ENCODE measurements at places on chromosomes 7 and 10.

DNA sequence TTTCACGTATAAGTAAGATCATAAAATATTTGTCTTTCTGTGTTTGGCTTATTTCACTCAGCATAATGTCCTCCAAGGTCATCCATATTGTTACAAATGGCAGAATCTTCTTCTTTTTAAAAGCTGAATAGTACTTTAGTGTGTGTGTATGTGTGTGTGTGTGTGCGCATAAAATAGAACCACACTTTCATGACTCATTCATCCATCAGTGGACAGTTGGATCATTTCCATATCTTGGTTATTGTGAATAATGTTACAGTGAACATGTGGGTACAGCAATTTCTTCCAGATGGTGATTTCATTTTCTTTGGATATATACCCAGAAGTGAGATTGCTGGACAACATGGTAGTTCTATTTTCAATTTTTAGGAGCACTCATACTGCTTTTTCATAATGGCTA, 622.4 kb downstream of the NRG3 start:
- DNase-seq = no peak

DNA sequence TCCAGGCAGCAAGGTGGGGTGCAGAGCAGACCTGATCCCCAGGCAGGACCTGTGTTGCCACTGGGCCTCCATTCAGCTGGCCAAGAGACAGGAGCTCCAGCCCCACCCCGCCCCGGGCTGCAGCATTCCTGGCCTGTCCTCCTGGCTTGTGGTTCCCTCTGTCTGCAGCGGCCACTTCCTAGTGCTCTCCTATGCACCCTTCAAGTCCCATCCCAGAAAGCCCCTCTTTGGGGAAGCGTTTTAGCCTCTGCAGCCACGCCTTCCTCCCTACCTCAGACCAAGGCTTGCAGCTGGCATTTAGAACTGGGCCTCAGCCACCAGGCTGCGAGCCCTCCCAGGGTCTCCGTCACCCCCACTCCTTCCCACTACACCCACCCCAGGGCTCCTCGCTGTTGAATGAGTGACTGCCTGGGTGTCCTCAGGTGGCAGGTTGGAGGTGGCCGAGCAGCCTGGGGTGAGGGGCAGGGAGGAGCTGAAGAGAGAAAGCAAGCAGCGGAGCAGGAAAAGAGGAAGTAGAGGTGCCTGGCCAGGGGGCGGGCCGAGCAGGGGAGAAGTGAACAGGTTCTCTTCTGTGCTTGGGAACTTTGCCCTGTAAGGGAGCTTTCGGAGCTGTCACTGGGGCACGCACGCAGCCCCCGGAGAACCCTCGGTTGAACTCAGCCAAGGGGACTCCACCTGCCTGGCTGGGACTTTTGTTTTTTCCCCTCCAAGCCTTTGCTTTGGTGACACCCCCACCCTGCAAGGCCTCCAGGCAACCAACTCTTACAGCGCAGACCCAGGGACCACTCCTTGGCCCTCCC, 109.1 kb upstream of the TNRC18 start:
- DNase-seq = peak; percentile 75

DNA sequence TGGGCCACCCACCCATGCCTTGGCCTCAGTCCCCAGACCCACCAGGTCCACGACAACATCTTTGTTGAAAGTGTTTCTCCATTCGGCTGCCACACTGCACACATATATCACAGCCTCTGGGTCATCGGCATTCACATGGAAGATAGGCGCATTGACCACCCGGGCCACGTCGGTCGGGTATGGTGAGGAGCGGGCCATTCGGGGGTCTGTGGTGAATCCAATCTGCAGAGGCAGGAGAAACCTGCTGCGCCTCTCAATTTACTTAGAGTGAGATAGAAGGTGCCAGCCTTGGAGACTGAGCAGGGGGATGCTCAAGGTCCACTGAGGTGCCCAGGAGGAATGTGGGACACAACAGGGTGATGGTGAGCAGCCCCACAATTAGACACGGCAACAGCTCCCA, 16.4 kb downstream of the OGDHL start:
- DNase-seq = no peak

GRCh38 chr7:129271500-129272355, 46.9 kb downstream of the AHCYL2 start:
- DNase-seq = no peak

DNA sequence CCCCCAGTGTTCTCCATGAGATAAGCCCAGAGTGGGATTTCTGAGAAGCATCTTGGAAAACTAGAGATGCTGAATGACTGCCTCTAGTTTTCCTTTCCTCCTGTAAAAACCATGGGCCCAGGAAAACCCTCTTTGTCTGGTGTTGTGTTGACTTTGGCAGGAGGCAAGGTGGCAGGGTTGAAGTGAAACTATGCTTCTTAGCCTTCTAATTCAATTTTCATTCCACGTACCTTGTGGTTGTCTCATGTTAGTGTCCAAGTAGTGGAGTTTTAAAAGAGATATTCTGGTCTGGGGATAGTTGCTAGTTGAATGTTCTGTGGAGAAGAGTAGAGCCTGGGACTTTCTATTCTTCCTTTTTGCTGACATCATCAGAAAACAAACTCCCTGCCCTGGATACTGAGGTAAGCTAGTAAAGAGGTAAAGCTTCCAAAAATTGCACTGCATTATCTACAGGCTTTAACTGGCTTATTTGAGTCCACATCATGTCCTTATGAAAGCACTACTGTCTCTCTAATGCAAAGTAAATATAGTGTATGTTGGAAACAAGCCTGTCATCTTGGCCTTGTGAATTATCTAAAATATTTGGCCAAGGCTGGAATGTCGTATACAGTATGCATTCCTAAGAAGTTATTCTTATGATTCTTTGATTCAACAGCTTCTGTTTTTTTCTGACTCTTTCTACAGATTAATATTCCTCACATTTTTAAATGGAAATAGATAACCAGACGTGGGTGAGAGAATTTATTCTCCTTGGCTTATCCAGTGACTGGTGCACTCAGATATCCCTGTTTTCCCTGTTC, at the start of gene OR2F2:
OR2F2 (plus strand) TSS at position 708 of the 800 bp plus-strand sequence; CDS start at position 708, 0 bp downstream.
- no peak for DNase-seq

DNA sequence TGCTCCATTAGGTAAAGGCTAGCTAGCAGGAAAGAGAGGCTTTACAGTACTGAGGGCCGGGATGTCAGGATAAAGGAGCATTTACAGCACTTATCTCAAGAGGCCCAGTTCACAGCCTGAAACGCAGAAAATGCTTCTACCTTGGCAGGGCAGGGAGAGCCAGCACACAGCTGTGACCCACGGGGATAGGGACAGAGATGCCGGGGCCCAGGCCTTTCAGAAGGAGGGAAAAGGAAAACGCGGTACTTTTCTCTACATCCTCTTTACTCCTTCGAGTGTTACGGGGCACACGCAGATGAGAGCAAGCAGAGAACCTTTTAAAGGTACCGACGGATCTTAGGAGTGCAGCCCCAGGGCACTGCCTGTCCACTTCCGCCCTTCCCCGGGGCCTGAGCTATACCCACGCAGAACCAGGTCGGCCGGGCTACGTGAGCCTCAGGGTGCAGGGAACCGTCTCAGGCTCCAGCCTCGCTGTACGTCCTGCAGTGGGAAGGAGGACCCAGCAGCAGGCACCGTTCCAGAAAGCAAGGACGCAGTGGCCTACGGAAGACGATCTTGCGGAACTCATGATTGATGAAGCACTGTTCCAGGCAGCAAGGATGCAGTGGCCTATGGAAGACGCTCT, 232.3 kb downstream of the ELFN1 start:
- DNase-seq = no peak

- DNase-seq = no peak
Observed at GRCh38 chr7:2619116-2619515, 12.7 kb upstream of the TTYH3 start.

DNA sequence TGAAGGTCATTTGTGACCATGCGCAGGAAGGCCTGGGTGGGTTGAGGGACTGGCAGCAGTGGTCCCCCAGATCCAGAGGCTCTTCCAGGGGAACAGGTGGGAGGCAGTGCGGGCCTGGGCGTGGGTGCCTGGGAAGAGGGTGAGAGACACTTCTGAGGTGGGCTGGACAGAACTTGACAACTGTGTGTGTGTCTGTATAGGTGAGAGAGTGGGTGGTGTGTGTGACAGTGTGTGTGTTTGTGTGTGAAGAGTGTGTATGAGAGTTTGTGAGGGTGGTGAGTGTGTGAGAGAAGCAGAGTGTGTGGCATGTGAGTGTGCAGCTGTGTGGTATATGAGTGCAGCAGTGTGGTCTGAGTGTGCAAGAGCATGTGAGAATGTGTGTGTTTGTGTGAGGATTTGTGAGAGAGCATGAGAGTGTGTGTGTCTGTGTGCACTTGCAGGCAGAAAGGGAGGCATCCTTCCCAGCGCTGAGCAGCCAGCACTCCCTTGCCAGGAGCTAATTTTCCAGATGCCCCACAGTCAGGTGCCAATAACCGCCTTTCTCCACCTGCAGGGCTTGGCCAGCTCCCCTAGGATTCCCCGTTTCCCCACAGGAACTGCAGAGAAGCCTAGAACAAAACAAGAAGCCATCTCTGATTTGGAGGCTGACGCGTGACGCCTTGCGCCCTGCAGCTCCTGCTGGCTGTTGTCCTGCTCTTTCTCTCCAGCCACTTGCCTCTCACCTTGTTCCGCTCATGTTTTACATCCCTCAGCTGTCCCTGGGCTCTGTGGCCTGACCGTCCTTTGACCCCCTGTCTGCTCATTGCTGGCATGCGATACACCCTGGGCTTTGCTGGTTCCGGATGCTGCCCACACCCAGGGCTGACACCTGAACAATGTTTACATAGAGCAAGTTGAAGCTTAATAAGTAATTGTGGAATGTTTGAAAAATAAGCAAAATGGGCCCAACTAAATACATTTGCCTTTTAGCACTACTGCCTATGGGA, 88.0 kb downstream of the TMEM178B start:
- DNase-seq = no peak

DNA sequence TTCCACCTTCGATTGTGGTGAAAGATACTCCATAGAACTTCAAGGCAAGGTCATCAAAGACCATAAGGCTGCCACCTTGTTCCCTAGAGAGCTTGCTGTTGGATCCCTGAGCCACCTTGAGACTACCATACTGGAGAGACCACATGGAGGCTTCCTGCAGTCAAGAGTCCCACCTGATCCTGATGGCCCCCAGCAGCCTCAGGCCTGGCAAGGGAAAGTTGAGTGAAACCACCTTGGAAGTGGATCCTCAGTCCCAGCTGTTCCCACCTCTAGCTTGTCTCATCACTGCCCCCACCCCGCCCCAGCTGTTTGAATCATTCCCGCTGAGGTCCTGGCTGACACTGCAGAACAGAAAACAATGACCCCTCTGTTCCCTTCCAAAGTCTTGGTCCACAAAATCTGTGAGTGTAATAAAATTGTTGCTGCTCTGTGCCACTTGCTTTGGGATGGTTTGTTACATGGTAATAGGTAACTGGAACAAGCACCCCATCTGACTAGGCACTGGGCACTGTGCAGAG, 32.0 kb downstream of the PRLHR start:
- DNase-seq = no peak

DNA sequence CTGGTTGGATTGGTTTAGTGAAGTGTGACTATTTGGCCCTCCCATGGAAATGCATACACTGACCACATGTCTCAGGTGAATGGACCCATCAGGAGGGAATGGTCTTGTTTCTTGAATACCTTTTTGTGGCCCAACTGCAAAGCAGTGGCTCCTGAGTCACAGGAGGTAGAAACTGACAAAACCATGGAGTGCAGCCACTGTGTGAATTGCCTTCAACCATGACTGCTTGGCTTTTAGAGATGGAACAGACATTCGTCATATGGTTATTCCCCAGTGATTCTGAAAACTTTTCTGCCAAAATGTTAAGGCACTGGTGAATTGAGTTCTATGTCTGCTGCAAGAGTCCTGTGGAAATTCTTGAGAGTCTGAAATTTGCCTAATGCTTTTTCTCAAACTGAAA, 64.7 kb downstream of the CDK14 start:
- DNase-seq = no peak
